Hematopoietic multipotent progenitor cell (in vitro differentiated cells): ENCODE measurements at places on chromosomes 7 and 10. TPM values are rescaled to one million over a fixed set of nuclear protein-coding genes. Genes with fewer than 3 reads are reported as not detected.

Gene GPR15LG
- total RNA-seq = not detected

Gene PCLO
- 1.1 TPM for total RNA-seq

Gene FOXI2
- total RNA-seq = 0.54 TPM

Gene ARHGEF5
- 4.3 TPM for total RNA-seq

Gene LRIT1
- total RNA-seq = not detected

Gene BZW2
- 42.3 TPM for total RNA-seq

Gene ZNF438
- total RNA-seq = 4.3 TPM

Gene OR2A1
- 0.27 TPM for total RNA-seq

Gene C7orf33
- not detected for total RNA-seq

Gene ARHGAP22
- 67.3 TPM for total RNA-seq

Gene SPDYE2B
- total RNA-seq = not detected

Gene CREB5
- 20.7 TPM for total RNA-seq

Gene HYAL4
- total RNA-seq = not detected

Gene TMEM140
- 38.0 TPM for total RNA-seq

Gene NRAP
- total RNA-seq = not detected

Gene MACC1
- total RNA-seq = 6.7 TPM

Gene IDI2
- total RNA-seq = not detected

Gene KCND2
- total RNA-seq = under 0.01 TPM

Gene FXYD4
- total RNA-seq = not detected

Gene SHTN1
- 0.54 TPM for total RNA-seq

Gene OR13A1
- under 0.01 TPM for total RNA-seq

Gene ADCY1
- under 0.01 TPM for total RNA-seq

Gene UFSP1
- 4.6 TPM for total RNA-seq

Gene OR2A12
- total RNA-seq = not detected

Gene SFTPA2
- not detected for total RNA-seq

Gene GRIFIN
- total RNA-seq = not detected

Gene TMEM225B
- 0.54 TPM for total RNA-seq

Gene VAX1
- total RNA-seq = under 0.01 TPM

Gene TMEM229A
- total RNA-seq = not detected

Gene FAM241B
- total RNA-seq = 1.3 TPM

Gene PTF1A
- total RNA-seq = not detected

Gene AQP1
- total RNA-seq = 0.81 TPM

Gene USP6NL
- total RNA-seq = 18.9 TPM

Gene KIF11
- total RNA-seq = 1.6 TPM

Gene WNT2
- not detected for total RNA-seq

Gene BAIAP2L1
- total RNA-seq = under 0.01 TPM
